Stimulated activated CD4-positive, alpha-beta T cell treated with anti-CD3 and anti-CD28 coated beads, Interleukin-15, amount 100 ng/mL, for 1 hour (primary cell): ENCODE measurements at places on chromosomes 4 and X.

- no peak for DNase-seq
Measured at GRCh38 chr4:87079967-87080366, 140.5 kb downstream of the KLHL8 start.

DNA sequence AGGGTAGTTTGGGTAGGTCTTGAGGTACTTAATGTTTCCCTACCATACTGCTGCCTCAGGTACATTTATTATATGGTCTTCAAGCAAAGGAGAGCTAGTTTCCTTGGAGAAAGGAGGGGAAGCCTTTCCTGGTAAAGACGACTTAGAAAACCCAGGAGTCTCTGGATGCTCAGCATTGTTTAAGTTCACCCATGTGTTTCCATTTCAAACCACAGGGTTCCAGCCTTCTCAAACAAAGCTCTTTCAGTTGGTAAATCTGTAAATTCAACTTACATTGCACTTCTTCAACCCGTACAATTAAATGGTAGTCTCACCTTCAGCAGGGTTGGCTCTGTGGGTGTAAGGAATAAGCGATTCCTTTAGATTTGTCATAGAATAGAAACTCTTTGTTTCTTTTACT, 111.9 kb upstream of the UNC5C start:
- no peak for DNase-seq

DNA sequence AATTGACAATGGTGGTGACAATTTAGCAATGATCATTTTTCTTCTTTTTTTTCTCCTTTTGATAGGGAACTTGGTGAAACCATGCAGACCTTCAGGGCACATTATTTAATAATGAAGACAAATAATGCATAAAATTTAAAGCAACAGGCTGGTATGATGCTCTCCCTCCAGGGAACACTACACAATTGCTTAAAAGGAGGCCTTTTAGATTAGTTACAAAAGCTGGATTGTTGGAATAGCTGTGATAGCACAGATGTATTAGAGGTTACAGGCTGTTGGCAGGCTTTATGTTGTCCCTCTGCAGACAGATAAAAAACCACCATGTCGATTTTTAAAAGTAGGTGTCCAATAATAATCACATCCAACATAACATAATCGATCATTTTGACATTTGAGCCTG, 307.0 kb downstream of the ADGRL3 start:
- no peak for DNase-seq

DNA sequence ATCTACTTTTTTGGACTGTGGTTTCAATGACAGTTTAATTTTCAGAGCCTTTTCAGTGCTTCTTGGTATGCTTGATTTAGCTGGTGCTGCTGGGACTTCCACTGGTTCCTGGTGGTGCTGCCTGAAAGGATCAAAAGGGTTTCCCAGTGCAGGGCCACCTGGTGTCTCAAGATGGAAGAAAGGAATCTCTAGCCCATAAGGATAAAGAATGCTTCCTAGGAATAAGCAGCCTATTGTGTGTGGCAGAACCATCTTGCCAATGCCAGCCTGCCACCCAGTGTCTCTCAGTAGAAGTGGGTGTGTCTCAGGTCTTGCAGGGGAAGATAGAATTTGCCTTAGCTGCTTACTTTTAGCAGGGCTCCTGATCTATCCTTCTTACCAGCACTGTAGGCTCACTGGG, 15.0 kb upstream of the RAI2 start:
- no peak for DNase-seq

GRCh38 chr4:8704632-8705031, 112.1 kb downstream of the CPZ start:
- no peak for DNase-seq

DNA sequence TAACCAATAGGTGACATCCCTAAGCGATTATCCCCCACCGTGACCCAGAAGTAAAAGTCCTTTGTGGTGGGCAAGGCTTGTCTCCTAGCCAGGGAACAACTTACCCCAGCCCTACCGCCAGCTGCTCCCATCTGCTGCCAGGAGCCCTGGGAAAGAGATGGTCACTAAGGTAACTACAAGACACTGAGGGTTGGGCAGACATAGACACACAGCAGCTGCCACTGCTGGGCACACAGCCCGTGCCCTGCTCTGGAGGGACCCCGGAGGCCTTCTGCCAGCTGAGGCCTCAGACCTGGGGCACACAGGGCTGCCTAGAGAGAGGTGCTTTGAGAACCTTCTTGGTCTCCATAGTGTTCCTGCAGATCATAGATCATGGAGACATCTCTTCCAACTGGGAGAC, 53.0 kb upstream of the PROM1 start:
- DNase-seq, result no peak

DNA sequence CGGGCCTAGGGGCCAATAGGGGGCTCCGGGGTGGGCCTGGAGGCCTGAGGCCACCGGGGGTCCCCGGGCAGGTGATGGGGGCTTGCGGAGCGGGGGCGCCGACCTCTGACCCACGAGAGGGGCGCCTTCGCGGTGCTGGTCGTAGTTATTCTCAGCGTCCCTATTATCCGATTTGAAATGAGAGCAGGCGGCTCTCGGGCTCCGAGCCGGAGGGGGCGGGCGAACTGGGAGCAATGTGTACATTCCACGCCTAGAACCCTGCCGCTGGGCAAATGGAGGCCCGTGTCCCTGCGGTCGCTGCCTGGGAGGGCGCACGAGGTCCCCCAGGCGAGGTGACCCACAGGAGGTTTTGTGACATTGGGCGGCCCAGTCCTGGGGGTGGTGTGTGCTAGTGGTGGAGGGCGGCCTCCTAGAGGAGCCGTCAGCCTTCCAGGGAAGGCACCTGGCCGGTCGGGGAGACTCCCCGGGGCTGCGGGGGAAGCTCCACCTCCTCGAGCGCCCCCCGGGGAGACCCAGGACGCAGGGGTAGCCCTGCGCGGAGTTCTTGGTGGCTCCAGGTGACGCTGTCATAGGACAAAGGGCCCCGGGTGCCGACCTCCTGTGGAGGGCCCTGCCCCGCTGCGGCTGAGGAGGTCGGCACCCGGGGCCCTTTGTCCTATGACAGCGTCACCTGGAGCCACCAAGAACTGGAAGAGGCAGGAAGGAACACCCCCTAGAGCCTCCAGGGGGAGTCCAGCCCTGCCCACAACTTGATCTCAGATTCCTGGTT, 102.6 kb upstream of the PRKX start:
- DNase-seq, result peak; percentile 26

GRCh38 chr4:109233570-109233969, 68.9 kb downstream of the COL25A1 start:
- no peak for DNase-seq

- DNase-seq, result no peak
Measured at GRCh38 chrX:840556-840955, 210.0 kb downstream of the SHOX start.

- DNase-seq, result no peak
Measured at GRCh38 chr4:146852360-146852759, 93.3 kb downstream of the TTC29 start.
